ENCODE measurements at places on chromosomes 4 and X.

DNA sequence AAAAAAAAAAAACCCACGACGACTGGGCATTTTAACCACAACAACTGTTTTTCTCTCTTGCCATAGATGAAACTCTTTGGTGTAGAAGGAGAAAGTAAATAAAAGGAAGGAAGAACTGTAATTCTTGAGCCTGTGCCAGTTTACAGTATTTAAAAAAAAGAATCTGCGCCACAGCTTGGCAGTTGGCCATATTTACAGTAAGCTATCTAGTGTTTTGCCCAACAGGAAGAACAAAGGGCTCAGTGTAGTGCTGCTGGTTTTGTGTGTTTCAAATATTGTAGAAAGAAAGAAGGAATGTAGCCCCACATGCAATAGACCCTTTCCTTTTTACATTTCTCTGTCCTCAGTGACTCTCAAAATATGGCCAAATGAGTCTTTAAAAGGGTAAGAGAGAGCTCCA lies 66.1 kb downstream of the NR3C2 start:
- peak; percentile 77 for DNase-seq

GRCh38 chr4:104549736-104550135 lies 55.0 kb upstream of the CXXC4 start:
- no peak for DNase-seq

DNA sequence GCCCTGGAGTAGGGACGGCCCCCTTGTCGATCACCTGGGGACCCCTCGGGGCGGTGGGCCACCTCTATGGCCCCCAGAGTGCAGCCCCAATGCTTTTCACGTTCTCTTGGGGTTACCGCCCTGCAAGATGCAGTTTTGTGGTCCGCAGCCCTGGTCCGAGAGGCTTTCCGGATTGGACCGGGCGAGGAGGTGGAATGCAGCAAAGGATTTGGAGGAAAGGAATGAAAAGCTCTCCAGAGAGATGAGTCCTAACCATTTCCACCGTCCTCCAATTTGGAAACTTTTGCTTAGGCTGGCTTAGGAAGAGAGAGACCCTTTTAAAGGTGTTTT lies 601 bp downstream of the SLC25A43 start:
- DNase-seq: no peak

- DNase-seq: no peak
Measured at GRCh38 chr4:35925806-35926205, 318.5 kb downstream of the ARAP2 start.

GRCh38 chrX:113962343-113962742 lies 621.5 kb upstream of the HTR2C start:
- DNase-seq: no peak

DNA sequence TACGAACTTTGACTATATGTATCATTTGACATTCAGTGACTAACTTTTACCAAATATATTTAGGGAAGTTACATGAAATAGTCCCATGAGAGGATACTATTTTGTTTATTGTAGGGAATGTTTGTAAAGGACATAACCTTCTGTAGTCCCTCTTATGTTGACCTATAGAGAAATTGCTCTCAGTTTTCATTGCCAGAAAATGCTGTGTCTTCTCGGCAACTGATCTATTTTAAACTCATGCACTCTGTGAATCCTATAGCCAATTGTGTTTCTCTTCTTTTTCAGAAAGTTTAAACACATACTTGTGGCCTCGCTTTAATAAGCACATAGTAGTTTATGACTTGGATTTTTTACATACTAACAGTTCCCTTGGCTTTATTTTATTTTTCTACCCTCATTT lies 38.2 kb downstream of the DMP1 start:
- DNase-seq: no peak
